GDM1 (cell line): ENCODE measurements at places on chromosomes 5 and 9.
A peak's percentile ranks its signal among the peaks of the same experiment; 100 is the strongest.

GRCh38 chr5:39713250-39713916 is 288.6 kb upstream of the DAB2 start:
- DNase-seq = no peak

- DNase-seq = peak; percentile 45
These were observed 2.9 kb upstream of the FOXD1 start for GRCh38 chr5:73451224-73452130.

DNA sequence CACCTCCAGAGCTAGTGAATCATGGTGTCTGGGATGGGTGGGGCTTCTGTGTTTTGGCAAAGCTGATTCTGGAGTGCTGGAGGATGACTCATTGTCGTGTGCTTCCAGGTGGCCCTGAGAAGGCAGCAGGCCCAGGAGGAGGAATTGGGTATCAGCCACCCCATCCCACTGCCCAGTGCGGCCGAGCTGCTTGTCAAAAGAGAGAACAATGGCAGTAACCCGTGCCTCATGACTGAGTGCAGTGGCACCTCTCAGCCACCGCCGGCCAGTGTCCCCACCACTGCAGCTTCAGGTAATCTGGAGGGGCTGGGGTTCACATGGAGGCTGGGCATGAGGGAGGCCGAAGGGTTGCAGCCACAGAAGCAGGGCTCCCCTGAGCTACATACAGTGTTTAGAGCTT is 5.4 kb downstream of the DMRT1 start:
- DNase-seq = no peak

DNA sequence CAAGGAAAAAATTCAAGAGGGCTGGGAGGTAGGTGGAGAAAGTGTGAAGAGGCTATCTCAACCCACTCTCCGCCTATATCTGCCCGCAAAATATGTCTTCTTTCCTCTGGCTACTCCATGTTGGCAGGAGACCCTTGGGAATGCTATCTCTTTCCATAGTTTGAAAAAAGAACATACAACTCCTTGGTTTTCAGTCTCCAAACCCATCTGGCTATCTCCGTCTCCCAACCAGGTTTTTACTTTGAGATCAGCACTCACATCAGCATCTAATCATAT is 109.9 kb upstream of the IFNE start:
- DNase-seq = no peak

GRCh38 chr9:21796768-21797167 is 5.7 kb upstream of the MTAP start:
- DNase-seq = no peak

- no peak for DNase-seq
These were observed 209.5 kb downstream of the YTHDC2 start for GRCh38 chr5:113723021-113723420.

- DNase-seq = peak; percentile 25
These were observed 28.4 kb upstream of the LRRC19 start for GRCh38 chr9:27033815-27034403.

- DNase-seq = peak; percentile 35
These were observed 30.1 kb downstream of the QRFP start for GRCh38 chr9:130866474-130866965.

DNA sequence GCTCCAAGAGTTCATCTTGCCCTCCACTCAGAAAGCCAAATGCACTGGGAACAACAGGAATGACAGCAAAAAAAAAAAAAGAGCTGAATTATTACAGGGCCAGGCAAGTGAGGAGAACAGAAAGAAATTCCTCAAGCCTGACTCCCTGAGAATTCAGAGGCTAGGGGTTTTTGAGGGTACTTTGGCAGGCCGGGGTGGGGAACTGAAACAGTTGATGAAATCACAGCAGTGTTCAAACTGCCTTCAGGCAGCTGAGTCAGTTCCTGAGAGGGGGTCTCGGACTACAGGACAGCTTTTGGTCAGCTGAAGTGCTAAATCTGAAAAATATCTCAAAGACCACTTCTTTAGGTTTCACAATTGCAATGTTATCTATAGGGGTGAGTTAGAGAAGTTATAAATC is 419.4 kb downstream of the SEMA5A start:
- no peak for DNase-seq

GRCh38 chr5:73981704-73982103 is 355.7 kb downstream of the ARHGEF28 start:
- no peak for DNase-seq

GRCh38 chr5:120017513-120017912 is 388.2 kb downstream of the FAM170A start:
- no peak for DNase-seq

GRCh38 chr5:34685485-34686165 is 29.5 kb downstream of the RAI14 start:
- no peak for DNase-seq

GRCh38 chr5:108739906-108740305 is 7.8 kb upstream of the FER start:
- DNase-seq = no peak

- no peak for DNase-seq
These were observed 9.9 kb downstream of the AK1 start for GRCh38 chr9:127867356-127868277.

- DNase-seq = no peak
These were observed 65.8 kb downstream of the SPEF2 start for GRCh38 chr5:35683466-35683865.

- DNase-seq = no peak
These were observed 3.9 kb upstream of the ALDH1B1 start for GRCh38 chr9:38388283-38389223.

DNA sequence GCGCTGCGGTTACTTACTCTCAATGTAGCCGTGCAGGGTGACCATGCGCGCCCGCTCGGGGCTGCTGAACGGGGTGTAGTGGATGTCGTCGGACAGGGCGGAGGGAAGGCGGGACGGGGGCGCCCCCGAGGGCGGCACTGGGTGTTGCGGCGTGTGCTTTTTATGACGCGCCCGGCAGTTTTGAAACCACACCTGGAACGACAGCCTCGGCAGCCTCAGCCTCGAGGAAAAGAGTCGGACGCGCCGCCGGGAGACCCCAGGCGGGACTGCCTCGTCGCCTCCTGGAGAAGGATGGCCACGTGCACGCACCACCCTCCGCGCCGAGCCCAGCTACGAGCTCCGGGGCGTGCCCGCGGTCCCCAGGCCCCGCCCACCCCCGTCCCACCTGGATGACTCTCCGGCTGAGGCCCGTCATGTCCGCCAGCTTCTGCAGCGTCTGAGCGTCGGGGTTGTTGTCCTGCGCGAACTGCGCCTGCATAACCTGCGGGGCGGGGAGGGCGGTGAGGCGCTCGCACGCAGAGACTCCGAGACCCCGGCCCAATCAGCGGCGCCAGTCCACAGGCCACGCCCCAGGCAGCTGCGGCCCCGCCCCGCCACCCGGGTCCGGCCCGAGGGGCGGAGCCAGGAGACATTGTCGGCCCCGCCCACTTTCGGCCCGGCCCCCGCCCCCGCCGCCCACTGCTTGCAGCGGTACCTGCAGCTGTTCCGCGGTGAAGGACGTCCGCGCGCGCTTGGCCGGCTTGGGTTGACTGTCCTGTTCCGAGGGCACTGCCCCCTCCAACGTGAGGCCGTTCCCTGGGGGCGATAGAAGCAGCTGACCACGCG is 15.0 kb downstream of the LHX6 start:
- no peak for DNase-seq

DNA sequence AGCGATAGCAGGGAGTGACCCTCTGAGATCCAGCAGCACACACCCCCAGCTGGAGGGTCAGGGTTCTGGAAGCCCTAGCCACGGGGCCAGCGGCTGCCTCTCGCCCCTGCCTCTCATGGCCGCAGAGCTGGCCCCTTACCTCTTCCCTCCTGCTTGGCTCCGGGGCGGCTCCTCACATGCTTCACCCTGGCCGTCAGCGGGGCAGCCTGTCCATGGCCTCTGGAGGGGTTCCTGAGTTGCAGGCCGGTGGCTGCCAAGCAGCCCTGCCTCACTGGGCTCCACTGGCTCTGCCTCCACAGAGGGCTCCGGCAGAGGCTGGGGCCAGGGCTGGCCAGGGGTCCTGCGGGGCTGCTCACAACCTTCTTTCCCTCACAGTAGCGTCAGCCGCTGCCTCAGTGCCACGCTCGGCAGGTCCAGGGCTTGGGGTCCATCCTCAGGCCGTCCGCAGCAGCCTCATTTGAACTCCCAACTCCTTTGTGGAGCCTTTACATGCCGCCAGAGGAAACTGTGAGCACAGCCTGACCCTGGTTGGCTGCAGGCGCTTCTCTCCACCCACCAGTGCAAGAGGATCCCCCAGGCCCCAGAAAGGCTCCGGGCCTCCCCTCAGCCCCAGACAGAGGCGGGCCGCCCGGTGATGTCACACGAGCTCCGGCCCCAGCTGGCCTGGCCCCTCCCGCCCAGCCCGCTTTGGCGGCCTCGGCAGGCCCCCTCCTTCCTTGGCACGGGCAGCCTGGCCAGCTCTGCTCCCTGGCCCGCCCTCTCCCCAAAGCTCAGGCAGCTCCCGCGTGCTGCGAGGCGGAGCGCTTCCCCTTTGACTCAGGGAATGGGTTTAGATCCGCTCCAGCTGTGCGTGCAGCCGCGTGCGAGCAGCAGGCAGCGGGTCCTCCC is at the start of gene ANGPTL2:
Gene ANGPTL2, minus strand, starts transcription at position 460 of the 888 bp plus-strand sequence. CDS start 13,904 bp downstream, outside the sequence.
- no peak for DNase-seq

DNA sequence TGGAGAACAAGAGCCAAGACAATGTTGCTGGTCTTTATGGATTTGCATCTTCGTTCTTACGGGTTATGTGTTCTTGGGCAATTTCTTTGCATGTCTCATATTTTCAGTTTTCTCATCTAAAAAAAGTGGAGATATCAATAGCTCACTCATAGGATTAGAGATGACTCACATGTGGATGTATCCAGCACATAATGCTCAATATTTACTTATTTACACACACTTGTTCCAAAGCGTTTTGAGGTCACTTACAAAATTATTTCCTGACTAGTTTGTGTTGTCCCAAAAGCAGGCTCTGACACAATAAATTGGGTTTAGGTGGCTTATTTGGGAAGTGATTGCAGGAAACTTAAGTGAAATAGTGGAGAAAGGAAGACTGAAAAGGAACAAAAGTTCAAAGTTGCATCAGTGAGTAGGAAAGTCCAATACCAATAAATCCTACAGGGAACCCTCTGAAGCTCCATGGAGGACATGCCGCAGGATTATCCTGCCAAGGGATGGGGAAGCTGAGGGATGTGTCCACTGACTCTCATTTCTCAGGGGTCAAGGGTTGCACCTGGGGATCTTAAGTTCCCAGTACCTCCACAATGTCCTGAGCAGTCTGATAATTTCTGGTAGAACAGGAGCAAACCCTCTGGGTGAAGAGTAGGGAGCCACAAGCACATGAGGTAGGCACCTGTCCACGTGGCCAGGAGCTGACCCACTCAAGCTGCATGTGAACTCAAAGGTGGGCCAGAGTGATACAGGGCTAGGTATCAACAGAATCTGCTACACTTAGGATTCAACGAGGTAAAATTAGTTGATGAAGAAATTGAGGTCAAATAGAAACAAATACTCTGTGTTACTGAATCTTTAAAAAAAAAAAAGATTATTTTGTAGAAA is 37.4 kb upstream of the SLC44A1 start:
- no peak for DNase-seq

DNA sequence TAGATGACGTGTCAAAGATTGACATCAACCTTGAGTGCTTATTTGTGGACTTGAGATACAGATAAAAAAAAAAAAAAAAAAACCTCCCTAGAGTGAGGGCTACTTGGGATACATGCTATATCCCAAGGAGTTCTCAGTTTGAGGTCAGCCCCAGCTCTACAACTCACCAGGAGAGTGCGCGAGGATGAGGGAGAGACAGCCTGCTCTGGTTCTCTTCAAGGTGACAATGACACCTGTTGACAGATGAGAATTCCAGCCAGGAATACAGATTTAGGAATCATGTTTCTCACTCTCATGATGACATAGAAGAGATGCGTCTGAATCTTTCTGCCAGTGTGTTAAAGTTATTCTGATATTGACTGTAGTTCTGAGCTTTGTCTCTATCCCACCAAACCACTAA is 24.9 kb upstream of the ARHGAP26 start:
- no peak for DNase-seq

GRCh38 chr5:38922199-38922598 is 76.4 kb downstream of the OSMR start:
- DNase-seq = peak; percentile 21

GRCh38 chr9:123757547-123757946 is 172.4 kb downstream of the DENND1A start:
- DNase-seq = no peak
